ENCODE measurements at places on chromosomes 5 and 9.
A peak's percentile ranks its signal among the peaks of the same experiment; 100 is the strongest.

GRCh38 chr9:135350003-135350315 is 129.6 kb upstream of the PPP1R26 start:
- DNase-seq: no peak

- DNase-seq: no peak
These were observed 700.7 kb upstream of the GRAMD2B start for GRCh38 chr5:125722550-125722949.

DNA sequence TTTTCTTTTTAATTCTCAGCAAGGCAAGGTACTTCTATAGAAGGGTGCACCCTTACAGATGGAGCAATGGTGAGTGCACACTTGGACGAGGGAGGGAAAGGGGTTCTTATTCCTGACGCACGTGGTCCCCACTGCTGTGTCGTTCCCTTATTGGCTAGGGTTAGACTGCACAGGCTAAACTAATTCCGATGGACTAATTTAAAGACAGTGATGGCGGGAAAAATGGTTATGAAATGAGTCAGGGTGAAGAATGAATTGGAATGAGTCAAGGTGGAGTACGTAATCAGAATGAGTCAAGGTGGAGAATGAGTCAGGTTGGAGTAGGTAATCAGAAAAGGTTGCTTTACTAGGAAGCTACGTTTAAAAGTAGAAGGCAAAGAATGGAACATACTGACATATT is 2.1 kb upstream of the HMGCS1 start:
- no peak for DNase-seq

DNA sequence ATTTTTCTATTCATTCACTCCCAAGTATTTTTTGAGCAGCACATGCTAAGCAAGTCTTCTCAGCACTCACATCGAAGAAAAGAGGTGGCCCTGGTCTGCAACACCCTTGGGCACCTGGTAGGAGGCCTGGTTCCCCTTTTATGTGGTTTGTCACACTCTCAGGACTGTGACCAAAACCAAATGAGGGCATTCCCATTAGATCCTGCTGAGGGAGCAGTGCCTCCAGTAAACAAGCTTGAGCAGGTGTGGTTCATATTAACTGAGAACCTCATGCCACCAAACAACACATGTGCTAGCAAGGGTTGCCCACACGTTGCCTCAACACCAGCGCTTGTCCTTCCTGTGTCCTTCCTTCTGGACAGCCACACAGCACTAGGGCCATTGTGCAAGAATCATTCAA is 26.9 kb upstream of the SYK start:
- DNase-seq: no peak

DNA sequence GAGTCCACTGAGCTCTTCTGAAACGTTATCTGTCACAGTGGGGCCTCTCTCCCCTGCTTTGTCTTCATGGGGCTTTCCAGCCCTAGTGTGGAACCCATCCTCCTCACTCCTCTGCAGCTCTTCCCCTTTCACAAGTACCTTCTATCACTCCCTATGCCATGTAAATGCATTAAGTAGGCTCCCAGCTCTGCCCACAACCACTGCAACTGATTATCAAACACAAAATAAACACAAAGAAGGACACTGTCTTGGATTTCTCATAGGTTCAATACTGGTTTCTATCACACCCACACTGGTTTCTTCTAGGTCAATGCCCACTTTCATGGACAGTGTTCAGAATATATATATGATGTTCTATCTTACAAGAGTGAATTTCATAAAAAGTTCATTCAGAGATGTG is 139.4 kb downstream of the GNAQ start:
- DNase-seq: no peak

GRCh38 chr9:5446451-5447236 is 3.7 kb upstream of the CD274 start:
- DNase-seq: no peak

GRCh38 chr5:136722086-136722485 is 356.7 kb upstream of the TRPC7 start:
- no peak for DNase-seq

GRCh38 chr5:176980818-176981217 is 25.8 kb downstream of the UIMC1 start:
- no peak for DNase-seq

GRCh38 chr5:180049185-180049548 is 22.4 kb downstream of the RNF130 start:
- DNase-seq: no peak

DNA sequence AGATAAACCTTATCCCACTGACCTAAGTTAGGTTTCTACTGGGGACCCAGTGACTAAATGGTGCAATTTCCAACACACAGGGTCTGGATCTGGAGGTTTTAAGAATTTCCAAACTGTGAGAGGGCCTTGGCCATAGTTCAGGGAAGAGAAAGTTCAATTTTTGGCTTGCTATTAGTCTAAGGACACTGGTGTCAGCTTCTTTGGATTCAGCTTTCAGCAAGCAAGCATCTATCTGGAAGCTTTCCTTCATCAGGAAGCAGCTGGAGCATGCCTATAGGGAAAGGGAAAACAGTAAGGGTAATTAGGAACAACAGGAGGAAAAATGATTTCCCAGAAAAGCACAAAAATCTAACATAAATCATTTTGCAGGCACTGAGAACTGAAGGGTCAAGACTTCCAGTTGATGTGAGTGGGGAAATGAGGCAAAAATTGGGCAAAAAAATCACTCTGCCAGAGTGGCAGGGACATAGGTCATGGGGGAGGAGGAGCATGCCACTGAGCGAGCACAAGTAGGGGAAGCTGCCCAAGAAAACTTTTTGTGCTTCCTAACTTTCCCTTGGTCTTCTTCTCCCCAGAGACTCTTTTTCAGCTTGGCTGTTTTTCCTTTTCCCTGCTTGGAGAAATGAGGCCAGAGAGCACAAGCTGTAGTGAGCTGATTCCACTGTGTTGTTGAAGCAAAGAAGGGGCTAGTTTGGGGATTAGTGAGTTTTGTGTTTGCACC is 299.6 kb downstream of the FGF10 start:
- DNase-seq: no peak

GRCh38 chr5:91469517-91470165 is 86.5 kb upstream of the ARRDC3 start:
- DNase-seq: no peak

- DNase-seq: no peak
These were observed 456.5 kb upstream of the CDH9 start for GRCh38 chr5:27494887-27495286.

DNA sequence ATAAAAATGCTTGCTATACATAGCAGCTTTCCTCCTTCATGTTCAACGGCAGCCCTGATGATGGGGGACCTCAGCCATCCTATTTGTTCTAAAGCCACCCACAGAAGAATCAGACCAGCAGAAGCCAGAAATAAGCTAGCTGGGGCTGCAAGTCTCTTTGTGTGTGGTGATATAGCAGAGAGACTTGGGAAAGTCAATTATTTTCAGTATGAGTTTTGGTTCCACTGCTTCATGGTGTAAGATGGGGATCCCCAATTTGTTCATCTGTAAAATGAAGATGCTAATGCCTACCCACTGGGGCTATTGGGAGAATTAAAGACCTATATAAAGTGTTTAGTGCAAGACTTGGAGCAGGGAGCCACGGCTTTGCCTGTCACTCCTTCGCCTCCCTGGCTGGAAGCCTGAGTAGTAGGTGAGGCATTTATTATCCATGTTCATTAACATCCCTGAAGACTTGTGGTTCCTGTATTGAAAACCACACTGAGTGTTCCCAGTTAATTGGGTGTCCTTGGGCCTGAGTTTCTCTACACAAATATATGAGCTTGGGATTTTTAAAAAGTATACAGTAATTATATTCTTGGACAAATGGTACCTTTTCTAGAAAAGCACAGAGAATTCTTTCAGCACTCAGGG is 210.1 kb upstream of the SLC24A2 start:
- DNase-seq: no peak

DNA sequence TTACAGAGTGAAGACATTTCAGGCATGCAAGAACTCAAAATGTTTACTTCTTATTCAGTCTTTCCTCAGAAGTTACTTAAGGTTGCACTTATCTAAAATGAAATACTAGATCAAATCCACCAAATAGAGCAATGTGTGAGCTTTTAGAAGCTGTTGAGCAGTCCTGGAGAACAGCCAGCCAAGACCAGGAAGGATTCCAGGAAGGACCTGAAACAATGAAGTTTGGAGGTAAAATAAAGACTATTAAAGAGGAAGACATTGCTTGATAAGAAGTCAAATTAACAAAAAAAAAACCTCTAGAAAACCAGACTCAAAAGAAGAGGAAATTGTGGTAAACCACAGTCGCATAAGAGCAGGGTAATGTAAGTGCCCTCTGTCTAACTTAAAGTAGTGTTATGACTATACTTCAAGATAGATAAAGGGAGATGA is 156.2 kb upstream of the S1PR3 start:
- no peak for DNase-seq

DNA sequence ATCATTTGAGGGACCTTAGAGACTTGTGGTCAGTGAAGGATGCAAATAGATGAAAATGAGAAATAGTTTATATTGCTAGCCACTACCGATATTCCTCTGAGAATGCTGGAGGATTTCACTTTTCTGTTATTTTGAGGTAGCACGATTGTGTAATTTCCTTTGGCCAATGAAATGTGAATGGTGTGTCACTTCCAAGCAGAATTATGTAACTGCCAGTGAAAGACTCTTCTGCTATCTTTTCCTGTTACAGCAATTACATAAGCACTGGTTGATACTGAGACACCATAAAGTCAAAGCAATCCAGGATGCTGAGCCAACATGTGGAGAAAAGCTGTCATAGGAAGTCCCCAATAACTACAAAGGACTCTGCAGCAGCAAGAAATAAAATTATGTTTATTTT is 3.6 kb upstream of the PCDHA2 start:
- DNase-seq: no peak

DNA sequence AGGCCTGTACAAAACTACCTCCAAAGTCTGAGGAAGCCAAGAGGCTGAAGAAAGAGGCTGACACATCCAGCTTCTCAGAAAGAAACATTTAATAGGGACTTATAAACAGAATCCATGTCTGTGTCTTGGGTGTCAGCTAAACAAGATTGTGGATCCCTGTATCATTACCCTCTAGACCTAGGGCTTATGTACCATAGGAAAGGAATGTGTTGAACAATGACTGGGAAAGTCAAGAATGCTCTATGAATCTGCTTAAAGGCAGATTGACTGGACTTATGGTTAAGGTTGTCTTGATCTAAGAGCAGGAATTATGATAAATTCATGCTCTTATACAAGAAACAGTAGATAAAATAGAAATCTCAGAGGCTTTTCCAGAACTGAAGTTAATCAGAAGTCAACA is 335.7 kb upstream of the RPS23 start:
- no peak for DNase-seq

DNA sequence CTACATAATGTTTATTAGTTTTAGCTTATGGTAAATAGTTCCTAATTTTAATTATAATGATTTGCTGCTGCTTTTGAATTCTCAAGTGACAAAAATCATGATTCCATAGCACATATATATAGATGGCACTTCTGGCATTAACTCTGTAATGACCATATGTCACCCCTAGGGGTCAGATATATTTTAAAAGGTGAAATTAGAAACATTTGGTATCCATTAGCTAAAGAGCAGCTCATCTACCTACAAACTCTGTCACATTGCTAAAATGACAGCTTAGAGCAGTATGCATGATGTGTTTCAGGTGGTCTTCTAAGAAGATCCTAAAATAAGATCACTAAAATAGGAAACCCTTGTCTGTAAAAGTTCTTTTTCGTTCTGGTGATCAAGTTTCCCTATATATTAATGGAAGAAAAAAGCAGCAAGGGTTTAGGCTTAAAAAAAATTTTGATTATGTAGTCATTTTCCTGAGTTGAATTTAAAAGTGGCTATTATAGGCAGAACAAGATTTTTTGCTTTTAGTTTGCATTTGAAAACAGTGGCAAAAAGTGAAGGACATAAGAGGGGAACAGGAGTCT is 157.7 kb upstream of the POU5F2 start:
- DNase-seq: no peak

DNA sequence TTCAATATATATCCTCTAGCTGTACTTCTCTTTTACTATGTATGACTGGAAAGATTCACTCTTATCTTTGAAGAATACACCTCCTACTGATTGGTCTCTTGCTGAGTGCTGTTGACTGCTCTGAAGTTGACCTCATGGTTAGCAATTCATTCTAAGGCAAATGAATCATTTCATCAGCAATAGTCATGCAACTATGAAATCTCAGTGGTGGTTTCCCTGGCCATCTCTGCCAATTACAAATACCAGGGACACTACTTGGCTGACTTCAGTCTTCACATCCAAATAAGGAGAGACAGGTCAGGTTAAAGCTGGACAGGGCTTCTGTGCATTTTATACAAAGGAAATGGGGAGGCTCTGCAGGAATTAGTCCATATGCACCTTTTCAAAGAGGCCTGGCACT is 333.5 kb upstream of the ACTBL2 start:
- DNase-seq: no peak

DNA sequence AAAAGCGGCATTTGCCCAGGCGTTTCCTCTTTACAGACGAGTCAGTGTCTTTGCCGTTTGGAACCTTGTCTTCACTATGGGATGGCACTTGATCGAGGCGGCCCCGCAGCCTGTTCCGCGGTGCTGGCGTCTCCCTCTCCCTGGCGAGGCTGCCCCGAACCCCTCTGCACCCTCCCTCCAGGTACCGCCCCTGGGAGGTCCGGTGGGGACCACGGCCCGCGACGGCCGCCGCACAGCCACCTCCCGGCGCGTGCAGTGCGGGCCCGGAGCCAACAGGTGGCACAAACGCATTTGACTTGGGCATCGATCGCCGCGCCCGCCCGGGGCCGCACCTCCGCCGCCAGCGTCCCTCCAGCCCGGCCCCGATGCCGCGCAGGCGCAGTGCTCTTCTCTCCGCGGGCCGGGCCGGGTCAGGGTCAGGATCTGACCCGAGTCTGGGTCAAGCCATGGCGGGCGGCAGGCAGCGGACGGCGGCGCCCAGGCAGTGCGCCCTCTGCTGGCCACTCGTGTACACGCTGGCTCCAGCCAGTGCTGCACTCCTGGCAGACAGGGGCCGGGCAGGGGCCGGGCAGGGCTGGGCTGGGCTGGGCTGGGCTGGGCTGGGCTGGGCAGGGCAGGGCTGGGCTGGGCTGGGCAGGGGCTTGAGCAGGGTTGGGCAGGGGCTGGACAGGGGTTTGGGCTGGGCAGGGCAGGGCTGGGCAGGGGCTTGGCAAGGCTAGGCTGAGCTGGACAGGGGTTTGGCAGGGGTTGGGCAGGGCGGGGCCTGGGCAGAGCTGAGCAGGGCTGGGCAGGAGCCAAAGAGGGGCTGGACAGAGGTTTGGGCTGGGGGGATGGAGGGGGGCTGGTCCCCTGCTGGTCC is 155.8 kb upstream of the IRX4 start:
- DNase-seq: peak; percentile 8

DNA sequence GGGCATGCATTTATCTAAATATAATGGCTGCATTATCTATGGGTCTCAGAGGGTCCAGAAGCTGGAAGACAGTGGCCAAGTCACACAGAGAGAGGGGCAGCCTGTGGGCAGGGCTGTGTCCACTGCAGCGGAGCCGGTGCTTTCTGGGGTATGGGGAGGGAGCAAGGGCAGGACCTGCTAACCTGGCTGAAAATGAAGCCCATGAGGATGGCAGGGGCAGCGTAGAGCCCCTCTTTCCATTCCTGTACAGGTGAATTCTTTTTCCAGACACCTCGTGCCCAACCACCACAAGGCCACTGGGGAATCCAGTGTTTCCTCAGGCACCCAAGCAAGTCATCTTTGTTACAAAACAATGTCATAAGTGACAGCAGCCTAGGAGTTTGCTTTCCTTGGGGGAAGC is 305.9 kb upstream of the IRX4 start:
- no peak for DNase-seq

- no peak for DNase-seq
These were observed 233.8 kb downstream of the CCDC171 start for GRCh38 chr9:15786616-15787015.

Data from stimulated activated CD4-positive, alpha-beta T cell treated with anti-CD3 and anti-CD28 coated beads, TNF-alpha, amount 100 ng/mL, for 24 hours (primary cell).